ENCODE measurements at places on chromosomes 13 and 19.
A peak's percentile ranks its signal among the peaks of the same experiment; 100 is the strongest.

GRCh38 chr13:73367886-73368285 is 309.1 kb downstream of the KLF5 start:
- no peak for DNase-seq

DNA sequence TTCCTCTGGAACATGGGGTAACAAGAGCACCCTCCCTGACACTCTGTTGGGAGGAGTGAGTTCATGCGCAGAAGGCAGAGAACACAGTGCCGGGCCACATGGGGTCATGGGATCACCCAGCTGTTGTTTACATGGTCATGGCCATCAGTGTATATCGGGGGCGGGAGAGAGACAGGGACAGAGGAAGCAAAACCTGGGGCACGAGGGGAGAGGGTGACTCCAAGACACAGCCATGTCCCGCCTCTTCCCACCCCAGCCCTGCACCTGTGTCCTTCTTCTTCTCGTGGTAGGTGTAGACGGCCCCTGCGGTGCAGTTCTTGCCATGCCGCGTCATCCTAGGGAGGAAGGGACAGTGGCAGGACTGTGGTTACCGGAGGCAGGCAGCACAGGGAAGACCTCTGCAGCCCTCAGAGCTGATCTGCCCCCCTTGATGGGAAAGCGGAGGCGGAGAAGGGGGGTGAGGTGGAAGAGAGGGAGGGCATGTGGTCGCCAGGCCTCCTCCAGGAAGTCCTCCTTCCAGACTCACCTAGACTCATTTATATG is 19.9 kb downstream of the NOSIP start:
- no peak for DNase-seq

- no peak for DNase-seq
Measured at GRCh38 chr13:27006519-27007161, 165.0 kb downstream of the USP12 start.

DNA sequence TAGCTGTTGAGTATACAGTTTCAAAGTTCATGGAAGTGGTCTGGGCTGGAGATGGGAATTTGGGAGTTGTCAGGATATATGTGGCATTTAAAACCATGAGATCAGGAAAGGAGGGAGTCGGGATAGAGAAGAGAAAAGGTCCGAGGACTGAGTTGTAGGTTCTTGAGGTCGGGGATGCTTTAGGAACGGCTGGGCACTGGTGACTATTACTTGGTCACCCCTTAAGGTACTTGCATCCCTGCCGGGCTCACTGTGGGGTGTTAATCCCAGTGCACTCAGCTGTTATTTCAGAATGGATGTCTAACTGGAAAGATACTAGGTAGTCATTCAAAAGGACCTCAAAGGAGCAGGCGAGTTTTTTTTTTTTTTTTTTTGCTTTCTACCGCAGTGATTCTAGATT is 34.2 kb downstream of the WASF3 start:
- no peak for DNase-seq

DNA sequence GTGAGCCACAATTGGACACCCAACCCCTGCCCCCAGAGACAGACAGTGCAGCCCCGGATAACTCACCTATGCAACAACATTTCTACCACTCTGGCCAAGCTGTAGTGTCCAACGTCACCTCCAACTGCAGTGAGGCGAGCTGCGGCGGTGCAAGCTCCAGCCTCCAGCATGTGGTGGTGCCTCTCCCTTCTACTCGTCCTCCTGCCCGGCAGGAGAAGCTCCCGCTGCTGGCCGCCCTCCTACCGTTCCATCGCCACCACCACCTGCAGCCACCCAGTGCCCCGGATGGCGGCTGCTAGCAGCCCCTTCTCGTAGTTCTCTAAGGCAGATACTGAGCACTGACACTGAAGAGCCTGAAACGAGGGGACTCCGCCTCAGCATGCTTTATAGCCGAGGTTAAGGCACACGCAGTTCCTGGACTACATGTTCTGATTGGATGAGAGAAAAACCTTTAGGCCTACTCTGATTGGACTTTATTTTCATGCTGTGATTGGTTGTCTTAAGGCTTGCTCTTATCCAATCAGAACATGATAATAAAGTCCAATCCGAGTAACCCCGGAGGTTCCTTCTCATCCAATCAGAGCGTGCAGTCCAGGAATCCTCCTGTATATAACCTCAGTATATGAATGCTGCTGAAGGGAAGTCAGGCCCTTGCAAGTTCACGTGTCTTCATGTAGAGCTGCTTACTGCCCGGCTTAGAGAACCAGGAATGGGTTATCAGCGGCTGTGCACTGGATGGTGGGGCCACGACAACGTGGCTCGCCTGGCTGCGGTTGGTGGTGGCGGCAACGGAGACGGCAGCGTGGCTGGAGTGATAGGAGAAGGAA is 63.5 kb downstream of the TUBA3C start:
- no peak for DNase-seq

GRCh38 chr19:4208385-4209094 is 20.8 kb upstream of the EBI3 start:
- no peak for DNase-seq

GRCh38 chr13:48477191-48477855 is 55.6 kb downstream of the RCBTB2 start:
- no peak for DNase-seq

GRCh38 chr19:7533925-7534480 is 1.5 kb upstream of the PNPLA6 start:
- DNase-seq, result peak; percentile 61

DNA sequence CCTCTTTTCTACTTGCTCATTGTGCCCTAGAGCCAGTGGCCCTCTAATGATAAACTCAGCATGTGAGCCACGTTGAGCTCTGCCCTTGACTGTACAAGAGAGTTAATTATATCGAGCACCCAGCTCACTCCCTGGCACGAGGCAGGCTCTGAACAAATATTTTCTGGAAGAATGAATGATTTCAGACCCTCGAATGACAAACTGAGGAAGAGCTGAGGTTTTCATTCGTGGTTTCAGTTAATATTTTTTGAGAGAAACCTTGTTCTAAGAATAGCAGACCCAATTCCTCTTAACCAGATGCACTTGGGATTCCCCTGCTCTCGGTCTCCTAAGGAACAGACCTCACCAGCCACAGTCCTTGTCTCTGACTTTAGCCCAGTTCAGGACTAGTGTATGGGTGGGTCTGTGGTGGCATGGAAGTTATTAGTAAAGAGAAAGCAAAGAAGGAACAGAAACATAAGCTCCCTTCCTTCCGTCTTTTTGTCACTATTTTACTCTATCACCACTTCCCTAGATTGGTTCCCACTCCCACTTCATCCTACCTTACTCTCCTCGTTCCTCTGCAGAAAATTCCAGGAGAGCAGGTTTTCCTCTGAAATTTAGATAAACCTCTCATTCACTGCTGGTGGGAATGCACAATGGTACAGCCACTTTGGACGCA is 22.1 kb upstream of the WDFY2 start:
- no peak for DNase-seq

- peak; percentile 32 for DNase-seq
Measured at GRCh38 chr19:861756-862580, 2.5 kb downstream of the CFD start.

GRCh38 chr19:46624958-46625661 is at the start of gene PTGIR:
PTGIR (minus strand) TSS chr19:46625089; CDS start chr19:46624225, 864 bp downstream.
- DNase-seq, result no peak

DNA sequence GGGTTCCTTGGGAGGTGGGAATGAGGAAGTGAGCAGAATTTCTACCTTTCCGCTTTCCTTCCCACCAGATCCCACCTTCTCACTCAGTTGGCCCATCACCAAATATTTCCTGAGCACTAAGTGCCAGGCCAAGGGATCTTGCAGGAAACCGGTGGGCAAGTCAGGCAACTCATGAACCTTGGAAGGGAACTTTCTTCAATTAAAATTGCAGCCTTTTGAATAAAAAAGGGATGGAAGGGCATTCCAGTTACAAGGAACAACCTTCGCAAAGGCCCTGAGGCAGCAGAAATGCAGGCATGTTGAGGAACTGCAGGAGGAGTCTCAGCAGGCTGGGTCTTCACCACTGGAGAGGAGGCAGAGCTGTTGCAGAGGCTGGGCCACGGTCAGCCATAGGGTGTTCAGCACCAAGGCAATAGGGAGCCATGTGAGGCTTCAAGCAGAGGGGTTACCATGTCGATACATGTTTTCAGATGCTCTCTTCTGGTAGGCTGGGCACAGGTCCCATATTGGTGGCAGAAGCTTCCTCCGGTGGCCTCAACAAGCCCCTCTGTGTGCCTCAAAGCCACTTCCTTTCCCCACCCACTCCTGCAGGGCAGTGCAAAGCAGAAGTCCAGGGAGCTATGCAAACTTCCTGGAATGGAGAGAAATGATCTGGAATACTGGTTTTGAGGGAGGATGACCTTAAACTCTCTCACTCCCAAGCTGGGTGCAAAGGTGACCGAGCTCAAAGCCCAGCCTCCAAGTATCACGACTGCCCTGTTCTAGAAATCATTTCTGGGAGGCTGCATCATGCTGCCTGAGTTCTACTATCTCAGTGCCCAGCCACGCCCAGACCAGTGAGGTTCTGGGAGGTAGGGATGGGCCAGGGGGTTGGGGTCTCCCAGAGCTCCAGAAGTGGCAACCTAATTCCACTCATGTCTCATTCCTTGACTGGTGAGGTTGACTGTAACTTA is at the start of gene FUT6:
Gene FUT6, minus strand, starts transcription at position 638 of the 953 bp plus-strand sequence. CDS start 7,135 bp downstream, outside the sequence.
- no peak for DNase-seq

- no peak for DNase-seq
Measured at GRCh38 chr13:80751854-80752253, 410.9 kb upstream of the SPRY2 start.

DNA sequence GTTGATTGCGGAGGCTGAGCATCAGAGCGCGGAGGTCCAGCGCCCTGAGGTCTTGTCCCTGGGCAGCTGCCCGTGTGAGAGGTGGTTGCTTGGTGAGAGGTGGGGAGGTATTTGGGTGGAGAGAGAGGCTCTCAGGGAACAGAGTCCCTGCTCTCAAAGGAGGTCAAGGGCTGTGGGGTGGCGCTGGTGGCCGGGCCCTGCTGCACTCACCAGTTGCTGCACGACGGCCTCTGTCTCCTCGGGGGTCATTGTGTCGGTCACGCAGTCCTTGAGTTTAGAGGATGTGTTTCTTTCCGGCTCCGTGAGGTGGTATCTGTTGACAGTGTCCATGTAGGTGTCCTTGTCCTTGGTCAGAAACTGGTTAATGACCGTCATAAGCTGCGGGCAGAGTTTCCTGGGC is 95.5 kb downstream of the WTIP start:
- DNase-seq, result no peak

GRCh38 chr19:40667602-40668001 is 22.8 kb downstream of the NUMBL start:
- no peak for DNase-seq

DNA sequence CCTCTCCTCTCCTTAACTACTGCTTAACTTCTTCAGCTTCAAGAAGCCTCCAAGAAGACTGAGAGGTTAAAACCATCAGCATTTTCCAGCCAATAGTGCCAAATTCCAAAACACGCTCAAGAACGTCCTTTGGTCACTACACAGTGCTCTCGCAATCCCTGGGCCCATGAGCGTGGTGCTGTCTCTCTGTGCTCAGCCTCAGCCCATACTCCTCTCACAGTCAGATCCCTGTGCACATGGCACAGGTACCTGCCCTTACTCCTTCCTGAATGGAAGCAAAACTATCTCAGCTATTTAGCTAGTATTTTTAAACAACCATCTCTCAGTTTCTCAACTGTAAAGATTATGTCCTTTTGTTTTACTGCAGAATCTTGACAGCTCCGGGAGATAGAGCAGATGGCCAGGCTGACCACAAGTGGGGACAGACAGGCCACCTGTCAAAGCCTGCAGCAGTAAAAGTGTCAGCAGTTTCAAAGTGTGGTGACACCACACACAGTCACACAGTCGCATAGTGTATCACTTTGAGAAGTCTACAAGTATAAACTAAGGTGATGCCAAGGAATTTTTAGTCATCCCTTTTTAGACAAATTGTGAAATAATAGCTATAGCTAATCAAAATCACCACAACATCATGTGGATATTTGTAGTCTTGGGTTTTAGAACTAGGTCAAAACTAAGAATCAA is 35.7 kb downstream of the DZIP1 start:
- DNase-seq, result no peak

DNA sequence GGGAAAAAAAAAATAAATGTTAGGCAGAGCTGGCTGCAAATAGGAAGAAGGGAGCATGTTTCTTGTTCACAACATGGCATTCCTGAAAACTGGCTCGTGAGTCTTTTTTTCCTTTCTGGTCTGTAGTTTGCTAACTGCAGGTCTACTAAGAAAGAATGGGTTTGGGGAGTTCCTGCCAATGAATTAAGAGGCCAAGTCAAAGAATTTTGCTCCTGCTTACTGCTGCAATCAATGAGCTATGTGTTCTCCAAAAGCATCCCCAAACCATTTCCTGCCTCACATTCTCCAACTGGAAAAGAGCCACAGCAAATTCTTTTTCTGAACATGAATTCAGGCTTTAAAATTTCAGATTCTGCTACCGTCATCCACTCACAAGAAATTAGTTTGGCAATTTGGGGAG is 88.6 kb downstream of the DCT start:
- DNase-seq, result no peak

- no peak for DNase-seq
Measured at GRCh38 chr13:88932950-88933349, 1261.8 kb downstream of the SLITRK5 start.

GRCh38 chr19:48841047-48841446 is 4.8 kb upstream of the HSD17B14 start:
- no peak for DNase-seq

DNA sequence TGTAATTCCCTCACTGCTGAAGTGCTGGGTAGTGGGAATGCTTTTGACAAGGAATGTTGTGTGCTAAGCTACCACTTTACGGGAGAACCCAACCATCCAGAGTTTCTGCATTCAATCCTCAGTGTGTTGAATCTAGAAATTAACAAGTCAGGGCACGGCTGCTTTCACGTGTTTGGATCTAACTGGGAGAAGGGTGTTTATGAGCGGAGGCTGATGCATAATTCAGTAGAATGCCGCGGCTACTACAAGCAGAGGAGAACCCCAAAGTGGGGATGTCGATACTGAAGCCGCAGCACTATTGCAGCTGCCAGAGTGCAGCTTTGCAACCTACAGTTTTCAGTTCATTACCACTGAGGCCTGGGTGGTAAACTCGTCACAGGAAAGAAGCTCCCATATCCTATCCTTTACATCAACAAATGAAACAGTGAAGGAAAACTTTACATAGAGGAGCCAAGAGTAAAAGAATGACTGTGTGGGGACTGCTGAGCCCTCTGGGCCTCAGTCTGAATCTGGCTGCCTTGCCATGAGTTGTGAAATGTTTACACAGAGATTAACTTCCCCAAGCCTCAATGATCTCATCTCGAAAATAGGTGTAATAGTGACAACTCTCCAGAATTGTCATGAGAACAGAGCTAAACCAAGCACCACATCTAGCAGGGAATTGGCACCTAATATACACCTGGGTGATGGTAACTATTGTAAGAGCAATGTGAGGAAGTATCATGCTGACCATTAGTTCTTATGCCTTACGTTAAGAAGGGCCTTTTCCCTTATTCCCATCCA is 531.7 kb downstream of the MYO16 start:
- no peak for DNase-seq

GRCh38 chr19:7751157-7751783 is 3.9 kb upstream of the CD209 start:
- DNase-seq, result no peak

DNA sequence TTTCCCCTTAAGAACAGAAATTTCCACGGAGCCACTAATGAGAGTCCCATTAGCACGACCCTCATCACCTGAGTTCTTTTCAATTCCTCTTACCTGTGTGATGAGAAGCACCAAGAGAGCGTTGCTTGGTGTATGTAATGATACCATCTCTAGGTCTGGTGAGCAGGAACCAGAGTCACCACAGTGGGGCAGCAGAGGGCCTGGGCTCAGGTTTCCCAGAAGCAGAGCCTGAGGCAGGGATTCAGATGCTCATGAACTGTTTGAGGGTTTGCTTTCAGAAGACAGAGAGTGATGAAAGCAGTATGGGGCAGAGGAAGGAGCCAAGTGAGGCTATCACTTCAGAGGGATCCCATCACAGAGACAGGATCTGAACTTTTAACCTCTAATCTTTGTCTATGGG is 3.1 kb upstream of the PTPRH start:
- no peak for DNase-seq
